NCI-H1436 treated with DMSO at 0.1 percent for 48 hours (cell line): ENCODE measurements at places on chromosomes 4 and X.

DNA sequence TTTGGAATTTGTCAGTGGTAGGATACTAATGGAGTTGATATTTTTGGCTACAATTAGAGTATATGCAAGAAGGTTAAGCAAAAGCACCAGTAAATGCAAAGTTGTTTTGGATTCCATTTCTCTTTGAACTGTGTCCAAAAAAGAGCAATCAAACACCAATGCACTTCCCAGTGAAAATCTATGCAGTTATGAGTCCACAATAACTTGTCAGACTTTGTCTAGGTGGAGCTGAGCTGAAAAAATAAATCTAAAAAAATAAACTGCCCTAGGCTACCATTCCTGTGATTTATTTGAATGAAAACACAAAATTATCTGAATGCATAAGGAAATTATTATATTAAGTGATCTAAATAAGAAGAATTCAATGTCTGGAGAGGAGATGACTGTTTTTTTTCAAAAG is 37.0 kb upstream of the AREG start:
- DNase-seq, result no peak

DNA sequence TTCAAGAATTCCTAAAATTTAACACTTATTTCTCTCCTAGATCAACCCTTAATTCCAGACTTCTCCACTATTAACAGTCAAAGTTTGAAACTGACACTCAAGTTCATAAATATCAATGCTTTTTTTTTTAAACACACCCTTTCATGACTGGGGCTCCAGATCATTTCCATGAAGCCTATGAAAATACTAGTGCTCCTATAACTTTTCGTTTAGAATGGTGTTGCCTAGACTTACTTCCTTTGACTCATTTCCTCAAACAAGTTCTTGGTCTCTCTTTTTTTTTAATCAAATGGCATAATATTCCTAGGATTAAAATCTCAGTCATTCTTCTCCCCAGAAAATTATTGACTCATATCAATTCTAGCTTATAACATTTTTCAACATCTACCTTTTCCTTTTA is 13.1 kb downstream of the ZMAT1 start:
- no peak for DNase-seq

- DNase-seq, result no peak
Observed at GRCh38 chr4:74431113-74431826, 13.7 kb upstream of the AREG start.

- DNase-seq, result no peak
Observed at GRCh38 chr4:127214016-127214415, 418.7 kb upstream of the INTU start.

DNA sequence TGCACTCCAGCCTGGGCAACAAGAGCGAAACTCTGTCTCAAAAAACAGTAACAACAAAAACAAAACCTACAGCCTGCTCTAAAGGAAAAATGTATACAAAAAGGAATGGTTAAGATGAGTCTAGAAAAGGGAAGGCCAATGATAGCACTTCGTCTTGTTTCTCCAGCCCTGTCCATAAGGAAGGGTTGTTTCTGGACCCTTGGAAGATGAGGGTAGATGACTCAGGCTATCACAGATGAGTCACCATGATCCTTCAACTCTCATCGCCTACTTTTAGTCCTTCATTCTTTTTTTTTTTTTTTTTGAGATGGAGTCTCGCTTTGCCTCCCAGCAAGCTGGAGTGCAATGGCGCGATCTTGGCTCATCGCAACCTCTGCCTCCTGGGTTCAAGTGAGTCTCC is 8.8 kb downstream of the PLA2G12A start:
- no peak for DNase-seq

GRCh38 chrX:46849933-46850332 is 13.1 kb downstream of the RP2 start:
- no peak for DNase-seq

- no peak for DNase-seq
Observed at GRCh38 chrX:52979568-52979967, 21.2 kb upstream of the FAM156A start.

- DNase-seq, result no peak
Observed at GRCh38 chr4:152171556-152171955, 364.3 kb downstream of the FBXW7 start.

DNA sequence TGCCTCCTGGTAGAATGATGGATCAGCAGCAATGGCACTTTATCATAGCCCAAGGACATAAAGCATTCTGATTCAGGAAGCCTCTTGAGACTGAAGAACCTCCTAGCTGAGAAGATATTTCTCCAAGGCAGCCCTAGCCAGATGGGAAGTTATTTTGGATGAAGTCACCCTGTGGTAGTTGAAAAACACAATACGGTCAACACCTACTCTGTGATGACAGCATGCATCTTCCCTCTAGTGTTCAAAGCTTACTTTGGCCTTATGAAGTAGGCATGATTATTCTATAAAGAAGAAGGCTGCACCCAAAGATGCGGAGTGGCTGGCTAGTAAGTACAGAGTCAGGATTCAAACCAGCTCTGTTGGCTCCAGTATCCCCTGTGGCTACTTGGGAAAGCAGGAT is 47.9 kb downstream of the TLR10 start:
- DNase-seq, result no peak

DNA sequence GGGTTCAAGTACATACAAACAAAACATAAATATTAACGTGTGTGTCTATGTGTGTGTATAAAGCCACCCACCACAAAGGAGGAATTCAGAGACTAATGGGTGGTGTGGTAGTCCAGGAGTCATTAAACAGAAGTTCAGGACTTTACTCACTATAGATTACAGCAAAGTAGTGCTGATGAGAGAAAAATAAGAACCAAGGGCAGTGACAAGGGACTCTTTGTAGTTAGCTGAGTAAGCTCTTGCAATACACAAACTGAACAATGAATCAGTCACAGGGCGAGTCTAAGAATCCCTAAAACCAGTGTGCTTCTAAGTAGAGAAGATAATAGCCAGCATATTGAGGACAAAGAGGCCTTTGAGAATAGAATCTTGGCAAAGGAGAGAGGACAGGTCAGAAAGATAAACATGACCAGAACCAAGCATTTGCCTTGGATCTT is 232.4 kb downstream of the PPP3CA start:
- no peak for DNase-seq

DNA sequence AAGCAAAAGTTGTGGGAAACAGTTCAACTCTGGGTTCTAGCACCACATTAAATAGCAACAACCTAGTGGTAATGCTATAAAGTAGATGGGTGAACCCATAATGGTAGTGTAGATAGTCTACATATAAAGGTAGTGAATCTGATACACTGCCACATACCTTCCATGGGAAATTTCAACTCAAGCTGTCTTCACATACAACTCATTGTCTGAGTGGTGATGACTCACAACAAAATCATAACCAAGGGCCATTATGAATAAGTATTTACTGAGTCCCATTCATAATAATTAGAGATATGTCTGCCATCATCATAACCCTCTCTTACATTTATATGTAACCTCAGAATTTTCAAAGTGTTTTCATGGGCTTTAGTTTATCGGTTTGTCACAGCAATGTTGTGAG is 34.8 kb downstream of the EGF start:
- no peak for DNase-seq

- DNase-seq, result no peak
Observed at GRCh38 chrX:63764946-63765345, 20.1 kb downstream of the ARHGEF9 start.

- DNase-seq, result no peak
Observed at GRCh38 chr4:2630556-2631273, 94.3 kb downstream of the FAM193A start.

GRCh38 chr4:14277505-14277904 is 650.0 kb upstream of the BOD1L1 start:
- no peak for DNase-seq

DNA sequence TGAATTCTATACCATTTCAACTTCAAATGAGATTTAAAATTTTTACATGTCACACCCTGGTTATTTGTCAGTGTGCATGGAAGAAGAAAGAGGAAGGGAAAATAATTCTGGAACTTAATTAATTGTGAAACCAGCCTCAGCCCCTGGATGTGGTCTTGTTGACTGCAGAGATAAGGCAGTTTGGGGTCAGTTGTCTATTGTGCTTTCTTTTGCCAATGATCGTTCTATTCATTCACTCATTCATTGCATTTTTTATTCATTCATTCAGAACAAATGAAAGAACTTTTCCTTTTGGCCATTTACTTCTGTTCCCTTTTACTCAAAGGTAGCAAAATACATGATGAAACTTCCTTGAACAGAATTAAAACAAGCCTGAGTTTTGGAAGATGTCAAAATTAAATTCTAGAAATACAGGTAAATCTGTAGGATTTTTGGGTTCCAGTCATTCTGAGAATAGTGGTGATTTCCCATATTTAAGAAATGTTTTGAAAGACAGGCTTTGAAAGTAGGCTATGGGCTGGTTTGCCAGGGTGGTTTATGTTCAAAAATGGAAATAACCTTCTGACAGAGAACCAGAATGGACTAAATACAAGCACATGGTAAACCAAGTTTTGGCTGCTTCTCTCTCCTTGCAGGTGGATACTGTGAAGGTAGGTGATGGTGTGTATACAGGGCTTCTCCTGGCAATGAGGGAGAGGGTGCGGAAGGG is 35.7 kb downstream of the PARM1 start:
- no peak for DNase-seq

- no peak for DNase-seq
Observed at GRCh38 chrX:23898412-23898959, 9.3 kb downstream of the APOO start.
